ENCODE measurements at places on chromosomes 13 and 19. TPM values are rescaled to one million over a fixed set of nuclear protein-coding genes. Genes with fewer than 3 reads are reported as not detected.

- DNase-seq, result no peak
These were observed 39.4 kb downstream of the IER2 start for GRCh38 chr19:13189600-13189999.

LAIR1 gene
- total RNA-seq, result not detected

PALM3 gene
- 0.70 TPM for total RNA-seq

DNA sequence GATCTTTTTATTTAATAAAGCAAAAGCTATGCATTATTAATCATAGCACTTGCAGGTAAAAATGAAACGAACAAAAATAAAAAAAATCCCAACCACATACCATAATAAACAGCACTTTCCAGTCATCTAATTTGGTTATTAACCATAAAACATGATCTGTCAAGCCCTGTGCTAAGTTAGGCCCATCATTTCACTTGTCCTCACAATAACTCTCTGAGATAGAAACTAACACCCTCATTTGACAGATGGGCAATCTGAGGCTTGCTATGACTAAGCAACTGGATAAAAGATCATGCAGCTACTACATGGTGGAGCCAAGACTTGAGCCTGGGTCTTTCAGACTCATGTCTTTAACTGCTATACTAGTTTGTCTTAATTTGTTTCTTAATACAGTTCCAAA, 21.8 kb downstream of the PROSER1 start:
- no peak for DNase-seq

IGFL2 gene
- total RNA-seq, result not detected

GRCh38 chr13:52411629-52412028, 5.7 kb upstream of the THSD1 start:
- DNase-seq, result peak; percentile 97

GRCh38 chr13:20190481-20191310, 2.0 kb downstream of the GJB2 start:
- DNase-seq, result peak; percentile 85

GRCh38 chr19:14091813-14092462, 1.4 kb upstream of the SAMD1 start:
- DNase-seq, result no peak

DNA sequence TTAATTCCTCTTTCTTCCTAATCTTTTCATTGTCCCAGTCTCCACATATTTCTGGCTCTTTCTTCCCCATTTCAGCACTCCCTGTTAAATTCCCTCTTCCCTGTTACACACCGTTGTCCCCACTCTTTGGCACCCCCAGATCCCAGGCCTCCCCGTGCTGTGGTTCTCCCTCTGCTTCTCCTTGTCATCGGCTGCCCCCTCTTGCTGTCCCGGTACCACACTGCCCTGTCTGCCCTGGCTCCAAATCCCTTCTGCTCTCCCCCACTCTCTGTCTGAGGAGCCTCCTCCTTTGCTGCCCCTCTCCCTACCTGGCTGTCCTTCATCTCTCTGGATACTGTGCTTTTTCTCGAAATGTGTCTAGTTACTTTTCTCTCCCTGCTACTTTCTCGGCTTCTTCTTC, 983 bp downstream of the ZNF415 start:
- DNase-seq, result no peak

All from renal cortical epithelial cell (primary cell).